ENCODE measurements at places on chromosomes 4 and X.
A peak's percentile ranks its signal among the peaks of the same experiment; 100 is the strongest.

DNA sequence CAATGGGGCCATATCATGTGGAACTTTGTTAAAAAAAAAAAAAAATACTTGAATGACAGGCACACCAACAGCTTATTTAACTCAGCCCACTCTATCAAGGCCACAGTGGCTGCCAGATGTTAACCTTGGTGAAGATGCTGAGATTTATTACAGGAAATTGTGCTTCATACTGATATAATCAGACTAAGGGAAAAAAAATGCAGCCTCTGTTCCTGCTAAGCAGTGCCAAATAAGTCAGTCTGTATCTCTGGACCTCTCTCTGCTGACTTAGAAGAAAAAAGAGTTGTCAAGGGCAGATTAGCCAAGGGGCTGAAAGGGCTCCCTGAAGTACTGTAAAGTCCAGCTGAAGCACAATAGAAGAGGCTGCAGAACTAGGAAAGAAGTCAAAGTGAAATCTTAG is 677.7 kb upstream of the HTR2C start:
- DNase-seq: no peak

- DNase-seq: no peak
Measured at GRCh38 chr4:70577220-70577927, 14.7 kb upstream of the AMBN start.

GRCh38 chr4:184472614-184473498 is 1.5 kb downstream of the IRF2 start:
- peak; percentile 33 for DNase-seq

DNA sequence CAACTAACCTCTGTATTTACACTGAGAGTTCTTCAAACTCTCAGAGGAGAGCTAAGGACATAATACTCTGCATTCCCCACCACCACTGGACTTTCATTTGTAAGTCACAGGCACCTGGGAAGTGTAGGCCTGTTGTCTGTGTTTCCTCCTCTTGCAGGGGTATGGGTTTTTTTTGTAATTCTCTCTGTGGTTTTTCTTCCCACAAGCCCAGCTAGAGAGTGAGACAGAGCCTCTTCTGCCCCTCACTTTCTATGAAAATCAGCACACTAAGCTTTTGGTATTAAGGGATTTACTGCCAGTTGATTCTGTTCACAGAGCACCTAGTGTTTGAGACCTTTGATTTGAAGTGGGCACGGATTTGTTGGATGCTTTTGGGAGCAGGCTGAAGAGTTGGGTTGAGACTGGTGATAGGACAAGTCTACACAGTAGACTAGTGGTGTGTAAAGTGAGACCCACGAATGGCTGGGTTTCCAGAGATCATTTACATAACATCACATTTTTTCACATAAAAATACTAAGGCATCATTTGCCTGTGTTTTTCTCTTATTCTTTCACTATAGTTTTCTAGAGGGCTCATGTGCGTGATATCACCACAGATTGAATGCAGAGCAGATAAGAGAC is 28.9 kb upstream of the WDR17 start:
- no peak for DNase-seq

DNA sequence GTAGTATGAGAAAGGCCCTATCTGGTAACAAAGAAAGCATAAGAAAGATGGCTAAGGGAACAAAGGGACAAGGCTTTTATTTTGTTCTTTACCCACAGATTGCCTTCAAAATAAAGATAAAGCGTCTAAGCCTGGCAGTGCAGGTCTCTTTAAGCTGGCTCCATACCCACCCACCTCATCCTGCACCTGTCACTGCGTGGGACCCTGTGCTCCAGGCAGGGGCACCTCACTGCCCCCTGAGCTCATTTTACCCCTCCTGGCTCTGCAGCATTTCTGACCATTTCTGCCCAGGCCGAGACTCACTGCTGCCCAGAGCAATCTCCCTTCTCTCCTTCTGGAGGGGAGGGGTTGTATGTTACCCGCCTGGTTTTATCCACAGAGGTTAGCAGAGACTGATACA is 1.7 kb upstream of the CYP4V2 start:
- no peak for DNase-seq

DNA sequence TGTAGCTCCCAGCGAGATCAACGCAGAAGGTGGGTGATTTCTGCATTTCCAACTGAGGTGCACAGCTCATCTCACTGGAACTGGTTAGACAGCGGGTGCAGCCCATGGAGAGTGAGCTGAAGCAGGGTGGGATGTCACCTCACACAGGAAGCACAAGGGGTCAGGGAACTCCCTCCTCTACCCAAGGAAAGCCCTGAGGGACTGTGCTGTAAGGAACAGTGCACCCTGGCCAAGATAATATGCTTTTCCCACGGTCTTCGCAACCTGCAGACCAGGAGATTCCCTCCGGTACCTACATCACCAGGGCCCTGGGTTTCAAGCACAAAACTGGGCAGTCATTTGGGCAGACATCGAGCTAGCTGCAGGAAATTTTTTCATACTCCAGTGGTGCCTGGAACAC is 216.4 kb upstream of the TET2 start:
- no peak for DNase-seq

GRCh38 chrX:20529301-20529700 is 262.6 kb upstream of the RPS6KA3 start:
- DNase-seq: no peak

DNA sequence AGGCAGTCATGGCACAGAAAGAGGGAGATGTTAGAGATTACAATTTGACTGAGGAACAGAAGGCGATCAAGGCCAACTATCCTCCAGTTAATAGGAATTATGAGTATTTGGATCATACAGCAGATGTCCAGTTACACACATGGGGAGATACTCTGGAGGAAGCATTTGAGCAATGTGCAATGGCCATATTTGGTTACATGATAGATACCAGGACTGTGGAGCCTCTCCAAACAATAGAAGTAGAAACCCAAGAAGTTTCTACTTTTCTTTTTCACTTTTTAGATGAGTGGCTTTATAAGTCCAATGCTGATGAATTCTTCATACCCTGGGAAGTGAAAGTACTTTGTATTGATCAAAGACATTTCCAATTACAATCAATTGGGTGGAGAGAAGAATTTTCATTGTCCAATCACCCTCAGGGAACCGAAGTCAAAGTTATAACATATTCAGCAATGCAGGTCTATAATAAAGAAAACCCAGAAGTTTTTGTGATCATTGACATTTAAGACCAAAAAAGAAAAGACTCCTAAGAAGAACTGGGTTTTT is 139.1 kb downstream of the MAB21L2 start:
- DNase-seq: no peak

- no peak for DNase-seq
Measured at GRCh38 chr4:61149278-61149677, 50.8 kb upstream of the ADGRL3 start.

DNA sequence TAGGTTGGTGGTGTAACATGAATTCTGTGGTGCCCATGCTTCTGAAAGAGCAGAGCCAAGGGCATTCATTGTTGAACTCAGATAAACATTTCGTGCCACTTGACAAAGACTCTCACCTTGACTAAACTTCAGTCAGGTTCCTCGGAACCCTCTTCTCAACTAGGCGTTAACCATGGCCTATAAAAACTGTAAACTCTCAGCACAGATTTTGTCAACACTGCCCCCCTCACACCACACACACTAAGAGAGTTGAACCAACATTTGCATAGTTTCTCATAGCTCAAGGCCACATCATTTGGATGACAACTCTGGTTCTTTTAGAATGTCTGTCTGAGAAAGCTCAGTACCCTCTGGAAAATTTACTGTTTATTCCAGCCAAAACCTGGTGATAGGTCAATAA is 28.1 kb downstream of the CASP6 start:
- DNase-seq: no peak

- DNase-seq: no peak
Measured at GRCh38 chrX:123331859-123332258, 147.8 kb downstream of the GRIA3 start.

- peak; percentile 18 for DNase-seq
Measured at GRCh38 chr4:127586922-127587571, 45.7 kb upstream of the INTU start.

- DNase-seq: no peak
Measured at GRCh38 chr4:160143574-160143973, 1040.7 kb downstream of the RAPGEF2 start.

- no peak for DNase-seq
Measured at GRCh38 chr4:71587995-71588394, 195.9 kb downstream of the GC start.

GRCh38 chr4:1524761-1525160 is 118.5 kb upstream of the NKX1-1 start:
- DNase-seq: no peak

DNA sequence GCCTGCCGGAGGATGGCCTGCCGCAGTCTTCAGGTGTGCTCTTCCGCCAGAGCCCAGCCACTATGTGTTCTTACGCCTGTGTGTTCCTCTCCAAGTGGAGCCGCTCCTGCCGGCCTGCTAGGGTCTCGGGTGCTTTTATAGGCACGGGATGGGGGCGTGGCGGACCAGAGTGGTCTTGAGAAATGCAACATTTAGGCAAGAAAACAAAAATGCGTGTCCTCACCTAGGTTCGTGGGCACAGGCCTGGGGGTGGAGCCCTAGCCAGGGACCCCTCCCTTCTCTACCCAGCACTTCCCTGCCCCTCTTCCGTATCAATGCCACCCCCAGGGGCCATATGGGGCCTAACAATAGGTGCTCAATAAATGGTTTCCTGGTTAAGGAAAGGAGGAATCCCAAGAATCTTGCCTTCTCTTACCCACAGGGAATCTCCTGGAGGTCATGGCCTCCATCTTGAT is 34.4 kb upstream of the LRBA start:
- no peak for DNase-seq

DNA sequence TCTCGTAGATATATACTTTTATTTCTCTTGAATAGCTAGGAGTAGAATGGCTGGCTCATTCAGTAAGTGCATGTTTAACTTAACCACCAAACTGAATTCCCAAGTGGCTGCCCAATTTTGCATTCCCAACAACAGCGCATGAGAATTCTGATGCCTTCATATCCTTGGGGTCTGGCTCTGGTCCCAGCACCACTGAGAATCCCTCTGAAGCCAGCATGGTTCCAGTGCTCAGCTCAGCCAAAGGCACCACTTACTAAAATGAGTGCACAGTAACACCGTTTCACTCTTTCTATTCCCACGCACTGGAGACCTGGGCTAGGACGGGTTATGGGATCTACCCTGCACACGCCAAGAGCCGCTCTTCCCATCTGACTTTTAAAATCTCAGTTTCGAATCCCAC is 60.4 kb downstream of the CASP3 start:
- DNase-seq: no peak

- DNase-seq: no peak
Measured at GRCh38 chr4:23225564-23225963, 532.8 kb downstream of the GBA3 start.

DNA sequence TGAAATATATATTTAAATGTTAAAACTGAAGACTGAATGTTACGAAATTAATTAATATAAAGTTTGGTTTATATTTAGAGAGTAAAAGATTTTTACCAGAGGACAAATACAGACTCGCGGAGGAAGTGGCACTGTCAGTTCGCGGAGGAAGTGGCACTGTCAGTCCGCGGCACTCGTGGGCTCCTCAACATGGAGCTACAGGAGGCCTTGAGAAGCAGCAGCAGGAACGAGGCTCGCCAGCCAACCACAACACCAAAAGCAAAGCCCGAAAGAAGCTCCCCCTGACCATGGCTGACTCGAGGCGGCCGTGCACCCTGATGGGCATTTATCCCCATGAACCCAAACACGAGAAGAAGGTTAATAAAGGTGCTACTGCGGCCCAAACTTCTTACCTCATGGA is 125.3 kb upstream of the PABPC4L start:
- DNase-seq: no peak

GRCh38 chr4:101989551-101989950 is 199.0 kb downstream of the BANK1 start:
- no peak for DNase-seq

GRCh38 chr4:162852642-162853041 is 314.0 kb downstream of the NAF1 start:
- no peak for DNase-seq

- no peak for DNase-seq
Measured at GRCh38 chr4:94168321-94168720, 39.3 kb upstream of the SMARCAD1 start.

DNA sequence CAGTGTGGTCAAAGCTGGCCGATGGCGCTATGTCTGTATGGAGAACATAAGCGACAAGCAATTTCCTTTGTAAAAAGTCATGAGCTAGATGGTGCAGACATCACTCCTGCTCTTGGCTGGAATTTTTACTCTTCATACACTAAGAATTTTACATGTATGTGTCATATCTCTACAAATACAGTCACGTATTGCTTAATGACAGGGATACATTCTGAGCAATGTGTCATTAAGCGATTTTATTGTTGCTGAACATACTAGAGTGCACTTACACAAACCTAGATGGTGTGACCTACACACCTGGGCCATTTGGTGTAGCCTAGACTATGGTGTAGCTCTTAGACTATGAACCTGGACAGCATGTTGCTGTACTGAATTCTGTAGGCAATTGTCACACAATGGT is 185.4 kb downstream of the SOWAHB start:
- no peak for DNase-seq

GRCh38 chr4:95603393-95603792 is 54.6 kb upstream of the UNC5C start:
- DNase-seq: no peak

- DNase-seq: no peak
Measured at GRCh38 chr4:10982305-10982704, 297.7 kb upstream of the CLNK start.

- no peak for DNase-seq
Measured at GRCh38 chrX:153632595-153632946, 14.4 kb upstream of the DUSP9 start.

GRCh38 chrX:16213961-16214360 is 46.7 kb downstream of the MAGEB17 start:
- DNase-seq: no peak

- no peak for DNase-seq
Measured at GRCh38 chrX:14729058-14729457, 143.8 kb downstream of the FANCB start.

GRCh38 chr4:7906171-7906701 is 33.4 kb downstream of the AFAP1 start:
- no peak for DNase-seq

- no peak for DNase-seq
Measured at GRCh38 chr4:138014590-138015288, 227.4 kb downstream of the SLC7A11 start.

DNA sequence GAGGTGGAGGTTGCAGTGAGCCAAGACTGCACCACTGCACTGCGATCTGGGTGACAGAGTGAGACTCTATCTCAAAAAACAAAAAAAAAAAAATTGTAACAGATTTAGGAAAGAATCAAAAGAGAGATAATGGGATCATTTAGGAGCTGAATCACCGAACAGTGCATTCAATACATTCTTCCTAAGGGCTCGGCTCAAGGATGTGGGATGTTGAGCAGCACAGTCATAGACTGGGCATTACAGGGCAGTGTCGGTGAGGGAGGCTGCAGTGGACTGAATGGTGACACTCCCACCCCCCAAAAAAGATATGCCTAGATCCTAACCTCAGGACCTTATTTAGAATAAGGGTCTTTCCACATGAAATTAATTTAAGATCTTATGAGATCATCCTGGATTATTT is 70.0 kb downstream of the EVC2 start:
- no peak for DNase-seq

DNA sequence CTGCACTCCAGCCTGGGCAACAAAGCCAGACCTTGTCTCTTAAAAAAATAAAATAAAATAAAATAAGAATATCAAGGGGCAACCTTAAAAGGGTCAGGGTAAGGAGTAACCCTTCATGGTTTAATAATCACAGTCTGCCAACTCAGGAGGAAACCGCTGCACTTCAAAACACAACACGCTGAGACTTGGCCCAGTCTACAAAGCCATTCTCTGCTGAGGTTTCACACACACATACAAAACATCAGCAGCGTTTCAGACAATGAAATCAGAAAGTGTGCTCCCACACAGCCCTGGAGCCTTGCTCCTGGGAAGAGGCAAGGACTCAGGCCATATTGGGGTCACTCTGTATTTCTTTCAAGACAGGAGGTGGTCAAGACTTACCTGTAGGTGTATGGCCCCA is 18.3 kb downstream of the SCARB2 start:
- DNase-seq: no peak

Measured in HuH-7.5 (cell line).